MV-4-11 (cell line): ENCODE measurements at places on chromosomes 1 and 21.

GRCh38 chr1:243351337-243351736 lies 95.5 kb downstream of the SDCCAG8 start:
- DNase-seq = no peak

- peak; percentile 89 for DNase-seq
These were observed 645 bp upstream of the TLR5 start for GRCh38 chr1:223143537-223144248.

DNA sequence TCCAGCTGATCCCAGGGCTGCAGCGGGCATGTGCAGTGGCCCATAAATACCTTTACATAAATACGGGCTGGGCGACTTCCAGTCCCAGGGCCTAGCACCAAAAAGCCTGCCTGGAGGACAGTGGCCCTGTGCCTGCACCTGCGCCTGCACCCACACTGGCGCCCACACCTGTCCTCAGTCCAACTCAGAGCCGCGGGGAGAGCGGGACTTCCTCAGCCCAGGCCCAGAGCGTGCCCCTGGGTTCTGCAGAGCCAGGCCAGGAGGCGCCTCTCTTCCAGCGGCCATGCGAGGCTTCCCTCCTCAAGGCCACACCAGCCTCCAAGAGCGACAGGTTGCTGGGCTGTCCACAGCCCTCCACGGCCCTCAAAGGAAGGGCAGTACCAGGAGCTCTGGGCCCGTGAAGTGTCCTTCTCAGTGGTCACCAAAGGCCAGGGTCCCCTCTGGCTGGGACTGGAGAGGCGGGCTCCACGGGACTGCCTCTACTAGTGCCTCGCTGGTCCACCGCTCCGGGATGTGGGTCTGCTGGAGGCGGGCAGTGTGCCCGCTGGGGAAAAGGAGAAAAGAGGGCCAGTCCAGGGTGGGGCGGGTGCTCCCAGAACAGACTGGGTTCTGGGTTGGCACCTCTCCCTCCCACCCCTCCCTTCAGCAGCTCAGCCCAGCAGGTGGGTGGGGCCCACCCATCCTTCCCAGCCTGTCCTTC lies 35.7 kb downstream of the ARHGEF16 start:
- no peak for DNase-seq

- no peak for DNase-seq
These were observed 10.2 kb upstream of the CHI3L2 start for GRCh38 chr1:111217183-111217910.

DNA sequence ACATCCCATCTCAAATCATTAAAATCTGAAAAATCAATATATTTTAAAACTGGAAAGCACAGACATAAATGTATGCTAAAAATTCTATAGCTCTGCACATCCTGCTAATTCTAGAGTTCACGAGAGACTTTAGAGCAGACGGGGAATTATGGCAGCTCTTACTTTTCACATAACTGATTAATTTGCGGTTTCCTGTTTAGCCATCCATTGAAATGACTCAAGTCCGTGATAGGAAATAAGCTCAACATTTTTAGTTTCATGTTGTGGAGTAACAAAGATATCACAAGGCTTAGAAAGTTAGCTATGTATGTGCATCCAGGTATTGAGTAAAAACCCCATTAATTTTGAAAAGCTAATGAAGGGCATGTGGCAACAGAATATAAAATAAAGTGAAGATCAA lies 123.2 kb downstream of the SMYD2 start:
- peak; percentile 89 for DNase-seq

DNA sequence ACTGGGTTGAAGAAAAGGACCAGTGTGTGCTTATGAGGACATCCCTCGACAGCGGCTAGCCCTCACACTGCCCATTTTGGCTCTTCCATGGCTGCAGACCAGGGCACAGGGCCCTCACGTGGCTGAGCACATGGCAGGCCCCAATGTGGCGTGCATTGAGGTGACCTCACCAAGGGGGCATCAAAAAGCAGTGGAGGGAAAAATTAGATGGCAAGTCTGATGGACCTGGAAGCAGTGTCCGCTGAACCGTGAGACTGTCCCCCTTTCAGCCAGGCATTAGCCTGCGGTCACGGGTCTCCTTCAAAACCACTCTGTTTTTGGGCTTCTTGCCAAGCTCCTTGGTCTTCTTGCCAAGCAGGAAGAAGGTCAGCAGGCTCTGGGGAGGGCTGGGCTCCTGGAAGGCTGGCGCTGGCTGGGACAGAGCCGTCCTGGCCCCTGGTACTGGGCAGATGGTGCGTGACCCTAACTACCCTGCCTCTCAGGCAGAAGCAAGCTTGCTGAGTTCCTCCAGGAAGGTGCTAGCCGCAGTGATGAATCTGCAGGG lies 30.8 kb downstream of the TRIM67 start:
- no peak for DNase-seq
